ENCODE measurements at places on chromosomes 12 and 14. TPM values are rescaled to one million over a fixed set of nuclear protein-coding genes. Genes with fewer than 3 reads are reported as not detected.

MYH6 gene
- not detected for total RNA-seq

TNS2 gene
- total RNA-seq: 52.4 TPM

KSR2 gene
- not detected for total RNA-seq

KLRB1 gene
- not detected for total RNA-seq

PPHLN1 gene
- 47.6 TPM for total RNA-seq

HNRNPC gene
- total RNA-seq: 885 TPM

FAM181A gene
- not detected for total RNA-seq

TMEM119 gene
- total RNA-seq: 358 TPM

STRAP gene
- total RNA-seq: 60.1 TPM

COL2A1 gene
- not detected for total RNA-seq

GNG2 gene
- 19.0 TPM for total RNA-seq

GYS2 gene
- total RNA-seq: not detected

GABARAPL1 gene
- 186 TPM for total RNA-seq

Data from fibroblast of lung (primary cell).